ENCODE measurements at places on chromosomes 4 and X.

- H3K36me3 ChIP-seq = peaks cover 46% of the 10 kb centered on the region
- peak overlapping the region; percentile 94 for H3K4me3 ChIP-seq
- peaks cover 41% of the 10 kb centered on the region for H3K4me1 ChIP-seq
- DNase-seq = no peak
- no peaks in the 10 kb centered on the region for H3K27me3 ChIP-seq
Measured at GRCh38 chr4:39698424-39699009, 581 bp downstream of the UBE2K start.

DNA sequence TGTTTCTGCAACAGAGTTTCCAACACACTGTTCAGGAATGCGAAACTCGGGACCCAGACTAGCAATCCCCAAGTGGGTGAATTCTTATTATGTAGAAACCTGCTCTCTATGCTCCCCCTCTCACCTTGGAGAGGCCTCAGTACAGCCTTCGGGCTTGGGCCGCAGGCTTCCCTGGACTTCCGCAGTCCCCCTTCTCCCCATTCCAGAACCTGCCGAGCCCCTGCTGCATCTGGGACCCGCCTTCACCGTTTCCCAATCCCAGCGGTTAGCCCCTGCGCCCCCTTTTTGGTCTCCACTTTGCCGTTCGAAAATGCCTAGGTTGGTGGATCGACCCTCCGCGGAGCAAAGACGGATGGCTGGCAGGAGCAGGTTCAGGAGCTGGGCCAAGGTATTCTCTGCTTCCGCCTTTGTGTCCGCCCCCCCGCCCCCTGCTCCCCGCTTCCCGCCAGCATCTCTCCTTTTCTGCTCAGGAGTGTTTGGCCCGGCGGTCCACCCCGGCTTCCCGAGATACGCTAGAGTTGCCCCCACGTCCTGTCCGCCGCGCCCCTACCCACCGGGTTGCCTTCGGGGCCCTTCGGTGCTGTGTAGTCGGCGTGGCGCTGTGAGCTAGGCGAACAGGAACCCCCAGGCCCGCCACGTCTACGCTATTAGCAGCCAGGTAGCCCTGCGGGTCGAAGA lies 11.5 kb downstream of the HAND2 start:
- H3K27me3 ChIP-seq = peaks cover 78% of the 10 kb centered on the region
- H3K27ac ChIP-seq = no peak overlapping the region
- peaks cover 7% of the 10 kb centered on the region for H3K36me3 ChIP-seq
- DNase-seq = no peak
- H3K4me1 ChIP-seq = peaks cover 16% of the 10 kb centered on the region

- DNase-seq = no peak
- H3K27ac ChIP-seq = peak overlapping the region; percentile 97
- no peaks in the 10 kb centered on the region for H3K27me3 ChIP-seq
- H3K4me1 ChIP-seq = peaks cover 9% of the 10 kb centered on the region
- peak overlapping the region; percentile 67 for H3K4me3 ChIP-seq
Measured at GRCh38 chrX:40933132-40933705, 152.0 kb upstream of the USP9X start.

- no peaks in the 10 kb centered on the region for H3K27me3 ChIP-seq
- H3K36me3 ChIP-seq = no peaks in the 10 kb centered on the region
- DNase-seq = no peak
- H3K27ac ChIP-seq = no peak overlapping the region
Measured at GRCh38 chr4:105106426-105106825, 40.2 kb upstream of the TET2 start.

DNA sequence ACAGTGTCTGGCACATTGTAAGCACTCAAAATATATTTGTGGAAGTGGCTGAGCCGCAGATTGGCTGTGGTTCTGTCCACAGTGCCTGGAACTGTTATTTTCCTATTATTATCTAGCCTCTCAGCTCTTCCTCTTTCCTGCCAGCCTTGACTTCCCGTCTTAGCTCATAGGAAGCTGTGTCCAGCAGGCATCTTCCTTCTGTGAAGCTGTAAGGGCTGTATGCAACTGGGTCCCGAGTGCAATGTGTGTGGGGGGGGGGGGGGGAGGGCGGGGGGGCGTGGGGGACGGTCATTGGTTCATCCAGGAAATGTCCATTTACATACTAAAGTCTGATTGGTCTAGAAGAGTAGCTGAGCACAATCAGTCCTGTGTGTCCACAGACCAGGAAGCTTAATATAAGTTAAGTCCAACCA lies 210.7 kb downstream of the PDGFRA start:
- no peak overlapping the region for H3K27ac ChIP-seq
- no peaks in the 10 kb centered on the region for H3K36me3 ChIP-seq
- H3K27me3 ChIP-seq = peaks cover 11% of the 10 kb centered on the region

DNA sequence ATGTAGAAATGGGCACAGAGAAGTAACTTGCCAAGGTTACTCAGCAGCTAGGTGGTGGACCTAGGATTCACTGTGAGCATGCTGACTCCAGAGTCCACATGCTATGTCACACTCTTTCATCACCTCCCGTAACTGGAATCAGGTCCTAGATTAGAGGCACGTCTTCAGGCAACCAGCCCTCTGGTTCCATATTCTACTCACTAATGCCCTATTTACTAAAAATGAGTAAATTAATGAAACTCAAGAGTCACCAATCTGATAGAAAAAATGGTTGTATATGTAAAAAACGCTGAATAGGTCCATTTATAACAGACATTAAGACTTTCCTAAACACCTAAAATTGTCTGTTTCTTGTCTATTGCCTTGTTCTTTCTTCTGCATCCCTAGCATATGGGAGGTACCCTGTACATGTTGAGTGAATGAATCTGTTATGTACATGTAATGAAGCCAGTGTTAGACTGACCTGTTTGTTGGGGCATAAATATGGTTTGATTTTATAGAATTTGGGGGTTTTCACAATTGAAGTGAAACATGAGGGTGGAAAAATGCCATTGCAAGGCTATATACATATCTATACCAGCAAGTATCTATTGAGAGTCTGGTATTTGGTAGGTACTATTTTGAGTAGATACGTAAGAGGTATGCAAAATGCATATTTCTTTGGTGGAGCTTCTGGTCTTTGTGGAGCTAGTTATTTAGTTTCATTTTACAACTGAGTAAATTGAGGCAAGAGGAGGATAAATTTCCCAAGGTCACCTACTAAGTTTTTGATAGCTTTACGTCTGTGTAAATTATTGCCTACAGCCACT lies 7.5 kb upstream of the RUFY3 start:
- no peaks in the 10 kb centered on the region for H3K27me3 ChIP-seq
- no peak overlapping the region for H3K27ac ChIP-seq
- DNase-seq = no peak
- peaks cover 12% of the 10 kb centered on the region for H3K4me1 ChIP-seq
- H3K4me3 ChIP-seq = no peak overlapping the region

DNA sequence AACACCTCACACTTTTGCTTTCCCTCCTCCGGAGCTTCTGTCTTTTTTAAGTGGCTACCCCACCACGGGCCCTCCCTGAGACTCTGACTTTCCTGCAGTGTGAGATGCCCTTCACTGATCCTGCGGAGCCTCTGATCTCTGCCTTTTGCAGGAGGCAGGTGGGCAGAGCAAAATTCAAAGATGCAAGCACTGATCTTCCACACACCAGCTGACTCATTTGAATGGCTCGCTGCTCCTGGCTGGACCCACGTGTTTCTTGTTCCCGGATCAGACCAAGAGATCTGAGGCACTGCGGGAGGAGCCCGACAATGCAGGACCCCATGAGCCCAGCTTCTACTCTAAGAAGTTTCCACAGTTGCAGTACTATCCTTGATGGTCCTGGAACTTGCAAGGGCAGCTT lies 1607.9 kb upstream of the TENM3 start:
- no peaks in the 10 kb centered on the region for H3K27me3 ChIP-seq
- H3K4me1 ChIP-seq = no peaks in the 10 kb centered on the region
- DNase-seq = no peak

DNA sequence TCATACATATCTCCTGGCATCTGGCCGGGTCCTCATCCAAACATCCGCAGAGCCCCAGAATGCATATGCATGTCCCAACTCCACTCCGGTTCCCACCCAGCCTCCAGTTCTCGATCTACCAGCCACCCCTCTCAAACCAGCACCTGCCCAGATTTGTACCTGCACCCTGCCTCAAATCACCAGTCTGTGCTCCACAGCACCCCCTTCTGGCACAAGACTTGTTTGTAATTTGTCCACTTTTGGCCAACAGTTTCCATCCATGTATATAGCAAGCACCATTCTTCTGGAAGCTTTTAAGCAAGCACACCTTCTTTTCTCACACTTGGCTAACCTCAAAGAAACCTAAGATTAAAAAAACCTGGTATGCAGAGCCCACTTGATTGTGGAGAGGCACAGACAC lies 644.1 kb downstream of the MID1IP1 start:
- peaks cover 6% of the 10 kb centered on the region for H3K4me1 ChIP-seq
- no peak overlapping the region for H3K27ac ChIP-seq
- H3K27me3 ChIP-seq = peaks cover 12% of the 10 kb centered on the region
- peak; percentile 0 for DNase-seq
- H3K4me3 ChIP-seq = no peak overlapping the region

DNA sequence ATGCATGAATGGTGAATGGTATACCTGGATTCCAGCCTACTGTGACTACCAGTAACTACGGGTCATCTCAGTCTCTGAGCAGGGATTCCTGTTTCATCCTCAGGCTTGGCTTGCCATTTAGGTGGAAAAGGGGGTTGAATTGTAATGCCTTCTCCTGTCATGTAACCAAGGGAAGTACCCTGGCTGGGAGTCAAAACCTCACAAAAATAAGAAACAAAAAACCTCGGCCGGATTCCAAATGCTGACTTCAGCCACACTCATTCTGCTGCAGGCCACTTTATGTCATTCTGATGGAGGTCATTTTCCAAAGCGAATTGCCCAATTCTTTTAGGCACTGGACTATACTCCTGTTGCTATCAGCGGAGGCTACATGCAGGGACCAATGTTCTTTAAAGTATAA lies 324.7 kb downstream of the LDB2 start:
- no peaks in the 10 kb centered on the region for H3K4me1 ChIP-seq
- no peaks in the 10 kb centered on the region for H3K27me3 ChIP-seq
- no peak overlapping the region for H3K4me3 ChIP-seq
- H3K36me3 ChIP-seq = no peaks in the 10 kb centered on the region
- H3K27ac ChIP-seq = no peak overlapping the region
- DNase-seq = no peak

DNA sequence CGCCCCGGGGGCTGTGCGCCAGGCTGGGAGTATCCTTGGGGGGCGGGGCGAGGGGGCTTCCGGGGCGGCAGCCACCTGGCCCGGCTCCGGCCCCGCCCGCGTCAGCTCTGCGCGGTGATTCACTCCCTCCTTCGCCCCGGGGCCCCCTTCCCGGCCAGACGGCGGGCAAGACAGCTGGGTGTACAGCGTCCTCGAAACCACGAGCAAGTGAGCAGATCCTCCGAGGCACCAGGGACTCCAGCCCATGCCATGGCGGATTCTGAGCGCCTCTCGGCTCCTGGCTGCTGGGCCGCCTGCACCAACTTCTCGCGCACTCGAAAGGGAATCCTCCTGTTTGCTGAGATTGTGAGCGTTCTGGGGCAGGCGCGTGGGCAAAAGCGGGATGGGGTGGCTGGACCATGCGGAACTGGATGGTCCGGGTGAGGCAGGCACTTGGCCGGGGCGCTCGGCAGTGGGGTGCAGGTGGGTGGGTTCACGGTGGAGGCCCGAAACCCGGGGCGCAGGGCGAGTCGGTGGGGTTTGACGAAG lies at the start of gene PLP2:
Gene PLP2, plus strand, starts transcription at position 147 of the 528 bp plus-strand sequence. Its CDS starts 103 bp downstream, at position 250.
- peak within 1 kb of the TSS; percentile 82 for H3K27ac ChIP-seq
- H3K4me3 ChIP-seq = peak within 1 kb of the TSS; percentile 85
- DNase-seq = peak; percentile 36
- peaks cover 48% of the 10 kb centered on the region for H3K36me3 ChIP-seq
- peaks cover 26% of the 10 kb centered on the region for H3K4me1 ChIP-seq
- H3K27me3 ChIP-seq = no peaks in the 10 kb centered on the region

DNA sequence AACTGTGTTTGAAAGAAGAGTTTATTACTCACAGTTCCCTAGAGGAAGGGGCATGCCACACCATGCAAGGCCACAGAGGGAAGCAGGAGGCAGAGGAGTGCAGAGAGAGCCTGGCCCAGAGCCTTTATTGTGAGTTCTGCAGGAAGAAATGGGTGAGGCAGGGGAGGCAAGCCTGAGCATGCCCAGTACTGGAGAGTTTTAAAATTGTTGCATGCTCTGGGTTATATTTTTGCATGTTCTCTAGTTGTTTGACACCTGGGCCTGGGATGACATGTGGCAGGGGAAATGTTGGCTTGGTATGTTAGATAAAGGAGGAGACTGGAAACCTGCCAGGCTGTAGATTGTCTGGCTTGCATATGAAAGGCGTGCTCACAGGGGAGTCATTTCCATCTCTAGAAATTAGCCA lies 19.7 kb upstream of the CRMP1 start:
- H3K36me3 ChIP-seq = peaks cover 4% of the 10 kb centered on the region
- no peaks in the 10 kb centered on the region for H3K4me1 ChIP-seq
- no peak for DNase-seq
- H3K27ac ChIP-seq = no peak overlapping the region
- H3K27me3 ChIP-seq = no peaks in the 10 kb centered on the region
- no peak overlapping the region for H3K4me3 ChIP-seq

DNA sequence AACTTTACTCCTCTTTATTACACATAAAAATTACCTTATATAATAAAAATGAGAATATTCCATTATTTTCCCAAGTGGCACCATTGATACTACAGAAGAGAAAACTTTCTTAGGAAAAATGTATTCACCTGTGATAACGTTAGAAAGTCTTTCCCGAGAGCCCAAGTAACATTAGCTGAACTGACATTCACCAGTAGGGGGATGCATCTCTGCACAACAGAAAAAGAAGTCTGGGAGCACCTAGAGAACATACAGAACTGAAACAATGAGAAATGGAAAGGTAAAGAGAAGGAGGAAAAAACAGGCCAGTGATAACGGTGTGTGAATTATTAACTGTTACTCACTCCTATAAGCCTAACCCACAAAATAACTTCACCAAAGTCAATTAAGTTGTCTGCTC lies 423.3 kb downstream of the CENPC start:
- no peaks in the 10 kb centered on the region for H3K27me3 ChIP-seq
- H3K4me1 ChIP-seq = no peaks in the 10 kb centered on the region
- no peak overlapping the region for H3K4me3 ChIP-seq
- peaks cover 5% of the 10 kb centered on the region for H3K36me3 ChIP-seq

DNA sequence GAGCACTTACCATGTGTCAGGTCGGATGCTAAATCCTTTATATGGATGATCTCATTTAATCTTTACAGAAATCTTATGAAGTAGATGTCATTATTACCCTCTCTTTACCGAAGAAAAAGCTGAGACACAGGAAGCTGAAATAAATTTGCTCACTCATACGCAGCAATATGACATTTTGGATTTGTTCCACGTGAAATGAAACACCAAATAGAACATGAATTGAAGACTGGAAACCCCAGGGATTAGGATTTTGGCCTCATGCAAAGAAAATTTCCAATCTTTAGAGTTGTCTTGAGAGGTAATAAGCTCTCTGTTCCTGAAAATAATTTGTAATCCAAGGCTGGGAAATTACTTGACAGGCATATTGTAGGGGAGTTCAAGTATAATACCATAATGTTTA lies 354.4 kb upstream of the CLNK start:
- no peak for DNase-seq
- no peaks in the 10 kb centered on the region for H3K27me3 ChIP-seq
- no peaks in the 10 kb centered on the region for H3K4me1 ChIP-seq
- no peak overlapping the region for H3K27ac ChIP-seq
- no peaks in the 10 kb centered on the region for H3K36me3 ChIP-seq
